ENCODE measurements at places on chromosomes 5 and 9.

- no peak for DNase-seq
Measured at GRCh38 chr5:38379350-38379937, 121.1 kb downstream of the EGFLAM start.

GRCh38 chr9:133735931-133736330 is 2.2 kb downstream of the SARDH start:
- DNase-seq: no peak

DNA sequence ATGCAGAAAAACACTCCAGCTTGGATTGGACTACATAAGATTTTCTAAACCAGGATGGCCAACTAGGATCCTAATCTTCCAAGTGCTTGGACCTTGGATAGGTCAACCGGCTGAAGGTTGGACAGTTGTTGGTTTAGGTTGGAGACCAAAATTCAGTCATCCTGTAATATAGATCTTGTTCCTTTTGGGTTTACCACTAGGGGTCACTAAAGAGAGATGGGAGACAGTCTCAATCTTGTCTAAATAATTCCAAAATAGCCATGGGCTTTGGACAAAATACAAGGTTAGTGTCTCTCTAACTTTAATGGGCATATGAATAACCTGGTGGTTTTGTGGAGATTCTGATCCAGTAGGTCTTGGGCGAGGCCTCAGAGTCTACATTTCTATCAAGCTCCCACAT is 148.7 kb upstream of the ERCC6L2 start:
- no peak for DNase-seq

- DNase-seq: no peak
Measured at GRCh38 chr5:115072266-115073064, 97.2 kb downstream of the TRIM36 start.

- DNase-seq: no peak
Measured at GRCh38 chr5:123665822-123666371, 153.9 kb downstream of the CSNK1G3 start.

- no peak for DNase-seq
Measured at GRCh38 chr5:108386345-108387061, 4.6 kb upstream of the FBXL17 start.

DNA sequence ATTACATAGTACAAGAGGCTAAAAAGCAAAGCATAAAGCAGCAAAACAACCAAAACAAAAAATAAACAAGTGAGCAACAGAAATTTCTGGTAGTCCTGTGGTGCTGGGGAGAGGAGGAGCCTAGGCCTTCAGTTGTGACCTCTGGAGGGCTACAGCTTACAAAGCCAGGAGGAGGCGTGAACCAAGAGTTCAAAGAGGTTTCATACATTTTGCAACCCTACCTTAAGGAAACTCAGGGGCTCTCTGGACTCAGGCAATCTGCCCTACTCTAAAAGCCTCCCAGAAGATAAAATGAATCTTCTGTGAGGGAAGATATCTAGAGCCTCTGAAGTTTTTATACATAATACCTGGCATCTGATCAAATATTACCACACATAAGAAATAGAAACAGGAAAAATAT is 187.4 kb downstream of the AGTPBP1 start:
- DNase-seq: no peak

Measured in heart left ventricle (tissue), 16 donors.